ENCODE measurements at places on chromosomes 7 and 10.

DNA sequence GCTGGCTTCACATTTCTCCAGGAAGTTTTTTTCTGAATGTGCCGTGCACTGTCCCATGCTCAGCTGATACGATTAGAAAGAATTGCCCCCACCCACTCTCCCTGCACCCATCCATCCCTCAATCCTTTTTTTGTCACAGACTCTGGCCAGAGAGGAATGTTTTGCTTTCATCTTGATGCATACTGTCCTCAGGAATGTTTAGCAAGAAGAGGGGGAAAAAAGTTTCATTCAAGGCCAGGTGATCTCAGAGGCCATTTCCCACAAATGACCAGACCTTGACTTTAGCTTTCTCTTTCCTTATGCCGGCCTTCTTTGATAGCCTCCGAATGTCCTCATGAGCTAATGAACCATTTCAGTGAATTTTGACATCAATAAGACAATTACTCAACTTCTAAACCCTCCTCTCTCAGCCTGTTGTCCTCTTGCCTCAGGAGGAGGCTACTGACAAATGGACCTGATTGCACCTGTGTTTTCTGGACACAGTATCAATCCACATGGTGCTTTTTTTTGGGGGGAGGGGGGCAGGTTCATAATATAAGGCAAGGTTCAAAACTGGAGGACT, 105.0 kb upstream of the KLF6 start:
- DNase-seq, result no peak

GRCh38 chr7:69608049-69608448, 9.8 kb downstream of the AUTS2 start:
- DNase-seq, result no peak

- DNase-seq, result no peak
These were observed 19.5 kb downstream of the COL28A1 start for GRCh38 chr7:7516156-7516555.

DNA sequence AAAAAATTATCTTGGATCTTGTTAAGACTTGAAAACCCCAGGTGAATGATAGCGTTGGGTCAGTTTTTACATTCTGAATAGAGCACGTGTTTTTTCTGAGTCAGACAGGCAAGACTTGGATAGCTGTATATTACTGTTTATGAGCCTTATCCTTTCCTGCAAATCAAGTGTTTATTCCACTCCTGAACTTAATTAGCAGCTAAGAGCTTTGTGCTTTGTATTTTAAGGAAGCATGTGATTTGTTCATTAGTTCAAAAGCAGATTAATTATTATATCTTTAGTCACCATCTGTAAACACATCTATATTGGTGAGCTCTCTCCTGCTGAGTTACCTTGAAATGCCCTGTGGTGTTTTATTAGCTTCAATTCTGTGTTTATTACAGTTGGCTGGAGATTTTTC, 98.6 kb upstream of the PRPS1L1 start:
- no peak for DNase-seq

GRCh38 chr7:137984181-137985041, 17.5 kb downstream of the CREB3L2 start:
- no peak for DNase-seq

- DNase-seq, result no peak
These were observed 16.0 kb downstream of the MMRN2 start for GRCh38 chr10:86941426-86941825.

All from activated T-cell treated with anti-CD3 and anti-CD28 coated beads for 48 hours (primary cell).